ENCODE measurements at places on chromosomes 1 and 21. TPM values are rescaled to one million over a fixed set of nuclear protein-coding genes. Genes with fewer than 3 reads are reported as not detected.
A peak's percentile ranks its signal among the peaks of the same experiment; 100 is the strongest.

Gene PGD
- 25.4 TPM for total RNA-seq

Gene C1orf226
- total RNA-seq, result 14.0 TPM

Gene GPR52
- total RNA-seq, result 7.0 TPM

Gene C1orf122
- total RNA-seq, result 25.4 TPM

Gene CD58
- 11.3 TPM for total RNA-seq

Gene GSTM1
- 5.4 TPM for total RNA-seq

Gene CLK2
- 77.6 TPM for total RNA-seq

Gene NBPF4
- total RNA-seq, result not detected

Gene TENT5C
- 13.4 TPM for total RNA-seq

DNA sequence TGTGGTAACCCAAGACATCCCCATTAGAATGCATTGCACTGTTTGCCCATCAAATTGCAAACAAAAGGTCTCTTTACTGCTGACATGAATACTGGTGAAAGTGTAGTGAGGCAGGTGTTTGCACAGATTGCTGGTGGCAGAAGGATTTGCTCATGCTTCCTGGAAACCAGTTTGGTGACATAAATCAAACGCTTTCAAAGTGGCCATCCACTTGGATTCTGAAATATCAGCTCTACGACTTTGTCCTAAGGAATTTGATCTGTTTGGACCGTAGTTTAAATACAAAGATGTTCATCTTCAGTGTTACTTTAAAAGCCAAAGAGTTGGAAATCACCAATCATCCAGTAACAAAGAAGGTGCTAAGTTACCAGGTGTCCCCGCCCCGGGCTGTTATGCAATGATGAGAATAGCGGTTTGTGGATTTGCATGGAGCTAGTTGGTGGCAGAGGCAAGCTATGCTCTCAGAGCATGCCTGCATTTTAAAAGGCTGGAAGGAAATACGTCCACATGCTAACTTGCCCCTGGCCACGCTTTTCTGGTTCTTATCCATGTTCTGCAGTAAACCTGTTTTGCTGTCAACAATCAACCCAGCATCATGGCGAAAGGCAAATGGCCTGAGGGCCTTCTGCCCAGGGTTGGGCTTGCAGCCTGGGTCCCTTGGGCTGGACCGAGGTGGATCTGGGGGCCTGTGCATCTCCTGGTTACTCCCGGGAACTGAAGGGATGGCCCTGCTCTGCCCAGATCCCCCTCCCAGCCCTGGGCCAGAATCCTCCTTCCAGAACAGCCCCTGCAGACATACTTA, 49.2 kb downstream of the UMODL1 start:
- H3K27ac ChIP-seq, result no peak overlapping the region
- peaks cover 15% of the 10 kb centered on the region for H3K4me1 ChIP-seq
- no peak overlapping the region for H3K4me3 ChIP-seq

DNA sequence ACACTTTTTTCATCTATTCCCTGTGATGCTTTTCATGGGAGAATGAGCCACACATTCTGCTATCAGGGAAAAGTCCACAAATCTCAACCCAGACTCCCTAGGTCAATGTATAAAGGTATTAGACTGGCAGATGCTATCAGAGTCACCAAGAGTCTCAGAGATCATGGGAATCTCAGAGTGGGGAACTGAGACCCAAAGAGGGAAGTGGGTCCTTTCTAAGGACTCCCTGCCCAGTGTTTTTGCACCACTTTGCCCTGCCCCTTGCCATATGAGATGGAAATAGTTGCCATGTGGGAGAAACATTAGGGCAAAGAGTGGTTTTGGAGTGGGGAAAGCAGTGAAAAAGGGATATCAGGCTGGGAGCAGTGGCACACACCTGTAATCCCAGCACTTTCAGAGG, 19.1 kb upstream of the AZIN2 start:
- H3K27ac ChIP-seq, result no peak overlapping the region
- no peak overlapping the region for H3K4me3 ChIP-seq
- no peaks in the 10 kb centered on the region for H3K4me1 ChIP-seq
- H3K27me3 ChIP-seq, result no peaks in the 10 kb centered on the region
- H3K36me3 ChIP-seq, result no peaks in the 10 kb centered on the region

DNA sequence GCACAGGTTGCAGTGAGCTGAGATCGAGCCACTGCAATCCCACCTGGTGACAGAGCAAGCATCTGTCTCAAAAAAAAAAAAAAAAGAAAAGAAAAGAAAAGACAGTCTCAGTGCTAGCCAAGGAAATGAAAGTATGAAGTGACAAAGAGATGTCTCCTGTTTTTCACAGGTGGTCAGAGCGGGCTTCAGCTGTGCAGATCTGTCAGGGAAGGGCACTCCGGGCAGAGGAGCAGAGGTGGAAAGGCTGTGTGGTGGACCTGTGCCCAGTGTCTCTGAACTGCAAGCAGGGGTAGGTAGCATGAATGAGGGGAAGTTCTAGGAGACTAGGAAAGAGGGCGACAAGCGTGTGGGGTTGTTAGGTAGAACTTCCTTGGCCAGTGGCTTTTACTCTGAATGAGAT, 67.5 kb downstream of the CD247 start:
- no peak for DNase-seq
- H3K27me3 ChIP-seq, result no peaks in the 10 kb centered on the region
- H3K4me1 ChIP-seq, result peaks cover 15% of the 10 kb centered on the region
- no peaks in the 10 kb centered on the region for H3K36me3 ChIP-seq
- no peak overlapping the region for H3K4me3 ChIP-seq

DNA sequence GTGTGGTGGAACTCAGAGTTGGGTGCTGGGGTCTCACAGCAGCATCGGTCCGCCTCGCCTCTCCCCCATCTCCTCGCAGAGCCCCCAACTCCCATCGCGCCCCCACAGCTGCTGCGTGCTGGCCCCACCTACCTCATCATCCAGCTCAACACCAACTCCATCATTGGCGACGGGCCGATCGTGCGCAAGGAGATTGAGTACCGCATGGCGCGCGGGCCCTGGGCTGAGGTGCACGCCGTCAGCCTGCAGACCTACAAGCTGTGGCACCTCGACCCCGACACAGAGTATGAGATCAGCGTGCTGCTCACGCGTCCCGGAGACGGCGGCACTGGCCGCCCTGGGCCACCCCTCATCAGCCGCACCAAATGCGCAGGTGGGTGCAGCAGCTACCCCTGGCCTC, 24.2 kb downstream of the PTPRU start:
- peaks cover 26% of the 10 kb centered on the region for H3K27me3 ChIP-seq
- no peak for DNase-seq
- no peak overlapping the region for H3K4me3 ChIP-seq
- H3K27ac ChIP-seq, result no peak overlapping the region
- peaks cover 13% of the 10 kb centered on the region for H3K4me1 ChIP-seq

- no peaks in the 10 kb centered on the region for H3K4me1 ChIP-seq
- H3K4me3 ChIP-seq, result no peak overlapping the region
- H3K36me3 ChIP-seq, result no peaks in the 10 kb centered on the region
- no peak overlapping the region for H3K27ac ChIP-seq
Observed at GRCh38 chr1:190835658-190836057, 358.0 kb upstream of the BRINP3 start.

- no peaks in the 10 kb centered on the region for H3K36me3 ChIP-seq
- no peak overlapping the region for H3K27ac ChIP-seq
- no peak overlapping the region for H3K4me3 ChIP-seq
- no peaks in the 10 kb centered on the region for H3K4me1 ChIP-seq
- no peak for DNase-seq
Observed at GRCh38 chr1:62377043-62377562, 57.9 kb upstream of the KANK4 start.

GRCh38 chr1:160437432-160438316, 37.3 kb downstream of the VANGL2 start:
- no peak overlapping the region for H3K27ac ChIP-seq
- H3K36me3 ChIP-seq, result no peaks in the 10 kb centered on the region
- no peak overlapping the region for H3K4me3 ChIP-seq
- peak; percentile 41 for DNase-seq
- H3K4me1 ChIP-seq, result no peaks in the 10 kb centered on the region

DNA sequence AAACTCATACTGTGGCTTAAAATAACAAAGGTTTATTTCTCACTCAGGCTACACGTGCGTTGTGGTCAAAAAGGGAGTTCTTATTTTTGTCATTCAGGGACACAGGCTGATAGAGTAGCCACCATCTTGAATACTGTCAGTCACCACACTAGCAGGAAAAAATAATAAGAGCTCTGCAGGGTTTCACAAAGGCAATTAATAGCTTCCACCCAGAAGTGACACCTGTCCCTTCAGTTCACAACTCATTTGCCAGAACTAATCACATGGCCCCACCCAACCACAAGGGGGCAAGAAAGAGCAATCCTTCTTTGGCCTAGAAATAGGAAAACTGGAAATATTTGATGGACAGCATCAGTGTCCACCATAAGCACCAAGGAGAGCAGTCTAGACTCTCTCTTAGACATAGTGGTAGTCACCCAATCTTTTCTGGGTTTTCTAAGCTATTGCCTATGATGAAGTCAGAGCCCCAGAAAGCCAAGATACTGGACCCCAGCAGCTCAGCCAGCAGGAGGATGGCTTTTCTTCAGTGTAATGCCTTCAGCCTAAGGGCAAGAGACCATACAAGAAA, 8.2 kb downstream of the HAPLN2 start:
- DNase-seq, result peak; percentile 43
- peaks cover 97% of the 10 kb centered on the region for H3K27me3 ChIP-seq
- no peak overlapping the region for H3K27ac ChIP-seq
- H3K4me1 ChIP-seq, result peaks cover 23% of the 10 kb centered on the region

DNA sequence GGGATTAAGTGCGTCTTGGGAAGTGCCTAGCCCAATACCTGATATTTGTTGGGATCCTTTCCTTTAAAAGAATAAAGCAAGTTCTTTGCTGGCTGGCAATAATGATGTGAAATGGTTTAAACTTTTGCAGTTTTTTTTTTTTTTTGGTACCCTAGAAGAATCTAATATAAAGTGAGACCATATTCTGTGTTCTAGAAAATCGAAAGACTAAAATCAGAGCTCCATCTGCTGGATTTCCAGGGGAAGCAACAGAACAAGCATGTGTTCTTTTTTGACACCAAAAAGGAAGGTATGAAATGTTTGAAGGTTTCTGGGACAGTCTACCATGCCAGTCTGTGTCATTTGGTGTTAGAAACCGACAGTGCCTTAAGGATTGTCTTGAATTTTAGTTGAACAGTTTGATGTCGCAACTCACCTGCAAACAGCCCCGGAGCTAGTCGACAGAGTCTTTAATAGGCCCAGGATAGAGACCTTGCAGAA, 6.4 kb downstream of the UTP11 start:
- no peak overlapping the region for H3K27ac ChIP-seq
- peaks cover 79% of the 10 kb centered on the region for H3K36me3 ChIP-seq
- DNase-seq, result peak; percentile 53

DNA sequence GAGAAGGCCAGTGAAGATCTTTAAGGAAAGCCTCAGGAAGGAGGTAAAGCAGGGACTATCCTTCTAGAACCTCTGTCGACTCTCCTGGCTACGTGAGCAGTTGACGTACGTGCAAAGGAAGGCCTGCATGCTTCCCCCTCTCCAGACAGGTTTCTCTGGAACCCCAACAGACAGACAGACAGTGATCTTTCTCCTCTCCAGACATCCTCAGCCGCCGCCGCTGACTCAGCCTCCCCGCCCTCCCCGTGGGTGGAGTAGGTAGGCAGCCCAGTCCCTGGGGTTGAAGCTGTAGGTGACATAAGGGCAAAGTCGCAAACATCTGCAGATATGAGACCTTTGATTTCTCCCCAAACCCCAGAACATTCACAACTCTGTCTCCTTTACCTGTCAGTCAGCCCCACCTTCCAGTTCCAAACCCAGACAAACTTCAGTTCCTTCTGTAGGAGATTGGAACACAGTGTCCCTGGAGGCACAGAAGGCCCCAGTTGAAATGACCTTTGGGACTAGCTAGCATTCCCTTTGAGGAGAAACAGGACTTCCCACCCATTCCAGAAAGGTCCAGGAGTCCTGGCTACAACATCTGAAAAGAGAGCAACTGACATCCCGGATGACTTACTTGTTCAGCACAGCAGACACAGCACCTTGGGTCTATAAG, 146.0 kb upstream of the JUN start:
- peak; percentile 66 for DNase-seq
- peaks cover 5% of the 10 kb centered on the region for H3K4me1 ChIP-seq
- H3K4me3 ChIP-seq, result no peak overlapping the region
- H3K36me3 ChIP-seq, result no peaks in the 10 kb centered on the region
- H3K27me3 ChIP-seq, result no peaks in the 10 kb centered on the region
- peak overlapping the region; percentile 47 for H3K27ac ChIP-seq

- no peak overlapping the region for H3K4me3 ChIP-seq
- no peaks in the 10 kb centered on the region for H3K36me3 ChIP-seq
- no peak for DNase-seq
- no peaks in the 10 kb centered on the region for H3K27me3 ChIP-seq
- no peak overlapping the region for H3K27ac ChIP-seq
Observed at GRCh38 chr1:95604771-95605170, 370.8 kb downstream of the RWDD3 start.

- no peaks in the 10 kb centered on the region for H3K36me3 ChIP-seq
- peaks cover 16% of the 10 kb centered on the region for H3K4me1 ChIP-seq
- H3K4me3 ChIP-seq, result no peak overlapping the region
Observed at GRCh38 chr1:81409780-81410274, 390.9 kb upstream of the ADGRL2 start.

- H3K4me1 ChIP-seq, result no peaks in the 10 kb centered on the region
- H3K4me3 ChIP-seq, result no peak overlapping the region
- peaks cover 78% of the 10 kb centered on the region for H3K36me3 ChIP-seq
- DNase-seq, result no peak
Observed at GRCh38 chr1:246878551-246878950, 53.2 kb downstream of the AHCTF1 start.

GRCh38 chr1:46527474-46528296, 23.8 kb downstream of the KNCN start:
- peaks cover 78% of the 10 kb centered on the region for H3K27me3 ChIP-seq
- H3K4me1 ChIP-seq, result peaks cover 4% of the 10 kb centered on the region
- H3K27ac ChIP-seq, result no peak overlapping the region
- H3K4me3 ChIP-seq, result no peak overlapping the region

All from stomach (tissue), 19 donors.